GM13977 (cell line): ENCODE measurements at places on chromosomes 4 and X.

DNA sequence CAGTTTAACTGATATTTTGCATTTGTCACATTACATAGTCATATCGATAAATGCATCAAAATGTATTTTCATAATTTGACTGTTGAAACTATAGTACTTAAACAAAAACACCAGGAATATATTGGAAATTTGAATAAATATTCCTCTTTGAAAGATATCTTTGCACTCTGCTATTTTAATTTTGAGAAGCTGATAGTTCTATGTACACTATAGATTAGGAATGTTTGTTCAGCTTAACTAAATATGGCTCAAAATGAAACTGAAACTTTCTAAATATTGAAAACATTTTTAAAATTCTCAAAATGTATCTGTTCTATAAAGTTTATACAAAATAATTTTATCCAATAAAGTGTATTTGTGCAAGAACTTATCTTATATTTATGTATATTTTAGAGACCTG, 510.1 kb downstream of the FSTL5 start:
- DNase-seq: no peak

DNA sequence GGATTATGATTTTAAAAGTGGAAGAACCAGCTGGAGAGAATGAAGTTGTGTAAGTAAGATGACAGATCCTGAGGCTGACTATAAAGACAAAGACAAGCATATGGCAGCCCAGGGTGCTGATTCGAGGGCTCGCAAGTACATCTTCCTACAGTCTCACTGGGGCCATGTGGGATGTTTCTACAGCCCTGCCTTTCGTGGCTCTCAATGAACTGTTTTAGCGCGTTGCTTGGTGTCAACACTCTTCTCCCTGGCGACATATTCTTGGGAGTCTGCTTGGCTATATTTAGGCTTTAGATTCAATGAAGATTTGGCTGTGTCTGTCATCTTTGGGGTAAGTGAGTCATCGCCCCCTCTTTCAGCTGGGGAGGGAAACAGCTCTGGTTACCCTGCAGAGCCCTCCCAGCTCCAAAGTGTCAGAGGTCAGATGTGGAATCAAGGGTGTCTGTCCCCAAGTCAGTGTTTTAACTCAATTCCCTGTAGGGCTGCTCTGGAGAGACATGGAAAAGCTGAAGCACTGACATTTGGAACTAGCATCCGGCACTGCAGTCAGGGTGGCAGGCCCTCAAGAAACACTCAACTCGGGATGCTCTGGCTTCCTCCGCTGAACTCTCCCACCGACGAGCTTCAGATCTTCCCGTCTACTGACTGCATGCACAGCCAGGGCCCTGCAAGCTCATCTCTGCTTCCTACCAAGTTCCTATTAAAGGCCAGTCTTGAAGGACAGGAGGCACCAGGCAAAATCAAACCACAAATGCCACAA, 65.7 kb downstream of the GATB start:
- DNase-seq: no peak

DNA sequence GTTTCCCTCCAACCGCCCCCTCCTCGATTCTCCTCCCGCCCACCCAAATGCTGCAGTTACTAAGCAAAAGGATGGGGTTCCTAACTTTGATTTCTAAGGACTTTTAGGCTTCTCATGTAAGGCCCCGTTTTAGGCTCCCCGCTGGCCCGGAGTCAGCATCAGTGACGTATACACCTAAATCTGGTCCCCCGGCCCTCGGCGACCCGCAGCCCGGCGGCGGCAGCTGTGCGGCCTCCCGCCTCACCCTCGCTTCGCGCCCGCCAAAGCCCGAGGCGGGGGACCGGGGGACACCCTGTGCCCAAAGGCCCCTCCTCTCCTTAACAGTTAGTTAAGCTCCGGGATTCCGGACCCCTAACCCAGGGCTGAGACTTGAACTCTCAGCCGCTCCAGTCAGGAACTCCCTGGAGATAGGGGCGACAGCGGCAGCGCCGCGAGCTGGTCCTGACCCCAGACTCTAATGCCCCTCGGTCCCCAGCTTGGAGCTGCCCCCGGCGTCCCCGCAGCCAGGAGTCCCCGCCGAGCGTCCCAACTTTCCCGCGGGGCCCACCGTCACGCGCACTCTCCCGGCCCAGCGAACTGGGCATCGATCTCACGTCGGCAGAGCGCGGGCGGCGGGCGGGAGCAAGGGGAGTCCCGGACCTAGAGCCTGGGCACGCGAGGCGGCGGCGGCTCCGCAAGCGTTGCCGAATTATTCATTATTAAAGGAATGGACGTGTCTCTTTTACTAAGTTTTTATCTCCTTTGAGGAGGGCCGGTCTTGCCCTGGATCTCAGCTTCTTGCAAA, 1.5 kb upstream of the NR3C2 start:
- DNase-seq: peak; percentile 20

- no peak for DNase-seq
These were observed 77.5 kb downstream of the RLIM start for GRCh38 chrX:74536832-74537371.

DNA sequence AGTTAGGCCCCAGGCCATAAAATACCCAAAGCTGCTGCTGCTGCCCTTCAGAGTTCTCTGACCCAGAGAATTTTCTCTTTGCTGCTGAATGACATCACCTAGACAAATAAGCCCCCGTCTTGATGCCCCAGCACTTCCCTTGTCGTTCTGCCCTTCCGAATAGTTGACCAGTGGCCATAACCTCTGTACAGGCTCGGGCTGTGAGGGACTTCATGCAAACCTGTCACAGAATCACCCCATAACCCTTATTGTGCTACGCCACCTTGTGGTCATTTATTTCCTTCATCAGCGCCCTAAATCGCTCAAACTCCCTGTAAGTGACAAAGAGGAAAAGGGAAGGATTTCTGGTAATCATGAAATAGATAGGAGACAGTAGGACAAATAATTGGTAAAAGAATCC, 18.8 kb downstream of the SPACA5 start:
- peak; percentile 40 for DNase-seq

- DNase-seq: peak; percentile 74
These were observed 76.3 kb upstream of the TRIM2 start for GRCh38 chr4:153127760-153128494.

DNA sequence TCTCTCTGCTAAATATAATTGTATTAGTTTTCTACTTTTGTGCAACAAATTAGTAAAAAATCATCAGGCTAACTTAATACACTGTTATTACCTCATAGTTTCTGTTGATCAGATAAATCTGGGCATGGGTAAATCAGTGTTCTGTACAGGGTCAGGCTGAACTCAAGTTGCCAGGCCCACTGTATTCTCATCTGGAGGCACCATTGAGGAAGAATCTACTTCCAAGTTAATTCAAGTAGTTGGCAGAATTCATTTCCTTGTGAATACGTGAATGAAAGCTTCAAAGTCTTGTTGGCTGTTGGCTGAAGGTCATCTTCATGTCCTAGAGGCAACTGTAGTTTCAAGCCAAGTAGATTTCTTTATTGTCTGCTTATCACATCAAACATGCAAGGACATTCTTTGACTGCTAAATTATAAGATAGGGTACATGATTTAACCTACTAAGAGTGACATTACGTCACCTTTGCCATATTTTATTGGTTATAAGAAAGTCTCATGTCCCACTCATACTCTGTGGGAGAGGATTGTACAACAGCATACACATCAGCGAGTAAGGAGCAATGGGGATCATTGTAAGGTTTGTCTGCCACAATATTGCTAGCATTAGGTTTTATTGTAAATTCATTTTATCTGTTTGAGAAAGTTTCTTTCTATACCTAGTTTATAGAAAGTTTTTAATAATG, 1219.0 kb downstream of the ARAP2 start:
- DNase-seq: no peak

GRCh38 chrX:22237479-22237878, 35.2 kb upstream of the CBLL2 start:
- DNase-seq: no peak

- DNase-seq: no peak
These were observed 16.2 kb downstream of the SHOX start for GRCh38 chrX:646796-647195.

- peak; percentile 23 for DNase-seq
These were observed 225.0 kb upstream of the CXXC4 start for GRCh38 chr4:104719539-104720230.

GRCh38 chr4:71558248-71558647, 219.4 kb downstream of the SLC4A4 start:
- DNase-seq: peak; percentile 3

DNA sequence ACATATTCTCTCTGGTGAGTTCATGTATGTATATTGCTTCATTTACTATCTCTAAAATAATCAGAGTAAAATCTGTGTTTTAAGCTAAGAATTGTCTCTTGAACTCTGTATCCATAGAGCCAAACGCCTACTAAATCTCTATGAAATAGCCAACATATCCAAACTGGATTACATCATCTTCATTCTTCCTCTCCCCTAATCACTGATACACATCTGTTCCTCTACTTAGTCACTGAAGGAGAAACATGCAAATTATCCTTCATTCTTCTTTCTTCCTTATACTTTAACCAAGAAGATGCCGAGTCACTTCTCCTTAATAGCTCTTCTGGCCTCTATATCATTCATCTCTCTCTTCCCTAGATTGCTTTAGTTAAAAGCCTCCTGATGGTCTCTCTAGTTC, 630.4 kb upstream of the FTHL17 start:
- DNase-seq: no peak

- DNase-seq: no peak
These were observed 323.6 kb upstream of the DIPK2B start for GRCh38 chrX:45524296-45524695.

GRCh38 chr4:173707658-173708419, 177.8 kb upstream of the HAND2 start:
- DNase-seq: no peak

DNA sequence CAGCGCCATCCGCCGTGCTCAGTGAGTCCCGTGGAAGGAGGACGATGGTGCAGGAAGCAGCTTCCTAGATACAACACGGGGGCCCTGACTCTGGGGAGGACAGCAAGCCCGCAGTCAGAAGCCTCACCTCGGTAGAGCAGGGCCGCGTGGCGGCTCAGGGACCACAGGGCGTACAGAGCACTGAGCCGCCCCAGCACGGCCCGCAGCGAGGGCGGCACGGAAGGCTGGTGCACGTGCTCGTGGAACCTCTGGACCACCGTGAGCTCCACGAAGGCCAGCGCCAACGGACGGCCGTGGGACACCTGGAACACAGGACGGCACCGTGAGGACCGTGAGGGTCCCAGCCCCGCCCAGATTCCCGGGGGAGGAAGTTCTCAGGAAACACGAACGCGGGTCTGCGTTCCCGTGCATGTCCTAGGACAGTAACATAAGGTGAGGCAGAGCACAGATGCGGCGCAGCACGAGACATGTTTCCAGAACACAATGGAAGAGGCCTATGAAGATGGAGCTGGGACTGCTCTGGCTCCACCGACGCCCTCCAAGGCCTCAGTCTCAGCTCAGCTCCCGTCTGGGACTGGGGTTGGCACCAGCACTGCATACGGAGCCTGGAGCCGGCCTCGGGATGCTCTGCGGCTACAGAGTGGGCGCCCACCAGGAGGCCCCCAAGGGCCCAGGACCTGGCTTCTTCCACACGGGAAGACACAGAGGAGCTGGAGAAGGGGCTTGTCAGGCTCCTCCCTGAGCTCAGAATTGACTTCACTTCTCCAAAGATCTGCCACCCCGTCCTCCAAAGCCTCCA, 65.5 kb downstream of the ACOX3 start:
- no peak for DNase-seq

GRCh38 chrX:41922431-41923151, 763 bp downstream of the CASK start:
- DNase-seq: no peak

- DNase-seq: no peak
These were observed 7.5 kb downstream of the NEK1 start for GRCh38 chr4:169604903-169605331.

DNA sequence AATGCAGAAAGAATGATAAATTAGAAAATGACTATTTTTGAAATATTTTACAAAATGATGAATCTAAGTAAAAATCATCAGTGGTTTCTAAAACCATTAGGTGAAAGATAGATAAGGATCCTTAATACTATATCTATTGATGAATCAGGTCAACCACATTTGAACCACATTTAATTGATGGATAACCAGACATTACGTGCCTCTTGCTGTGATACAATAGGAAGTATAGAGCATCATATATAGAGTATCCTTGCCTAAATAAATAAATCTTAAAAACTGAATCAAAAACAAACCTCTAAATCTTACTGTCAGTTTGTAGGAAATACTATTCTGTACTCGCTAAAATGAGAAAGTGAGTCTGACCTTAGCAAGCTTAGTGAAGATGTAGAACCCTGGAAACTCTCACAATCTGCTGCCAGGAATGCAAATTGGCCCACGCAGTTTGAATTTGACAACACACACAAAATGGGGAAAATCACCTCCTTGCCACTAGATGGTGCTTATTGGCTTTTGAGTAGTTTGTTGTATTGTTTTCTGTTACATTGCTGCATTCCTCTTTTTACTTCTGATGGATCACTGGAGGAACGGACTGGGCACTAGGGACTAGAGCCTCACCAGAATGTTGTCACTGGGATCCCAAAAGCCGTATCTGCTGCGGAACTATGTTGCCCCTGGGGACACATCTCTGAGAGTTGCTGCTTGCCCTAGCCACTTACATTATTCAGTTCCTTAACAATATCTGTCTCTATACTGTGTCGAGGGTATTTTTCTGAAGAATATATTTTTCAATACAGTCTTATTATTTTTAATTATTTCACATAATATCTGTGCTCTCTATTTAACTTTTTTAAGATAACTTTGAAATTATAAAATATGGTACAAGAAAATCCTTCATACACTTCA, 25.4 kb upstream of the SLAIN2 start:
- DNase-seq: peak; percentile 65

DNA sequence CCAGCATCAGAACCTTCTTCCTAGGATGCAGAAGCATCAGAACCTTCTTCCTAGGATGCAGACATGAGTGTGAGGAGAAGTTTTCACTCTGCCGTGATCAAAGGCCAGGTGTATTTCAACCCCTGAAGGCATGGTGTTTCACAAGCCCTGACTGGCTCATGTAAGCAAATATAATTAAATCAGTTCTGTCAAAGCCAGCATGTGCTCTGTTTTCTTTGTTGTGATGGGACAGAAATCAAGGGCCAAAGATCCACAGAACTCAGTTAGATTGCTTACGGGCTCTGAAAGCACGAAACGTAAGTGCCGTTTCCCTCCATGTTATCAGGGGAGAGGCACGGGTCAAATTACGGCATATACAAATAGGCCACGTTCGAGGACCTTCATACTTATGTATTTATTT, 32.0 kb upstream of the CLDN24 start:
- no peak for DNase-seq

DNA sequence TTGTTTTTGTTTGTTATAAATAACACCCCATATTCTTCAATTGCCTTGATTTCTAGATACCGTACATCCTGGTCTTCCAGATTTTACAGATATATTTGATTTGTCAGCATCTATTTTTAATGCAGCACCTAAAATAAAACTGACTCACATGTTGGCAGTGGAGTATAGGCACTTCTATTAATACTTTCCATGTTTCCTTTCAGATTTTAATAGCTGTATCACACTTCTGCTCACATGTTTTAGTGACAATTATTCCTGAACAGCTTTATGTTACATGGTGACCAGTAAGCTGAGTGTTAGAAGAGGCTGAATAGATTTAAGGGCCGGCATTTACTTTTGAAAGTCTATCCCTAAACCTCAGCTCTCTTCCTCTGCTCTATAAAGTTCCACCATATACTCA, 46.1 kb downstream of the C4orf46 start:
- no peak for DNase-seq

- DNase-seq: peak; percentile 24
These were observed 17.8 kb upstream of the ZNF827 start for GRCh38 chr4:145956288-145956890.
